ENCODE measurements at places on chromosomes 2 and 18. TPM values are rescaled to one million over a fixed set of nuclear protein-coding genes. Genes with fewer than 3 reads are reported as not detected.

DNA sequence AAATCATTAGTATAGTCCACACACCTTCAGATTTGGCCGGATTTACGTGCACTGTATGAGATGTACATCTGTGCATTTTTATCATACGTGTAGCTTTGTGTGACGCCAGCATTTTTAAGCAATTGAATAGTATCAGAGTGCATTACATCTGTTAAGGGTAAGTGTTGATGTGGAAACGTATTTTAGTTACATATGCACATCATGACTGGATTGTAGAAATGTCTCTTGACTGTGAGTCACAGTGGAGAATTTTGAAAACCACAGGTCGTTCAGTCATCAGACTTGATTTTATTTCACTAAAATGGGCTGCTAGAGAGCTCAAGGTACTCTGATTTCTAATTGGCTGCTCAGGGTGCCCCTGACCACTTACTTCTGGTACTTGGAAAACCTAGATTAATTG, 5.4 kb upstream of the GPBAR1 start:
- DNase-seq, result no peak

Gene KRTCAP3
- polyA plus RNA-seq, result 1.9 TPM

DNA sequence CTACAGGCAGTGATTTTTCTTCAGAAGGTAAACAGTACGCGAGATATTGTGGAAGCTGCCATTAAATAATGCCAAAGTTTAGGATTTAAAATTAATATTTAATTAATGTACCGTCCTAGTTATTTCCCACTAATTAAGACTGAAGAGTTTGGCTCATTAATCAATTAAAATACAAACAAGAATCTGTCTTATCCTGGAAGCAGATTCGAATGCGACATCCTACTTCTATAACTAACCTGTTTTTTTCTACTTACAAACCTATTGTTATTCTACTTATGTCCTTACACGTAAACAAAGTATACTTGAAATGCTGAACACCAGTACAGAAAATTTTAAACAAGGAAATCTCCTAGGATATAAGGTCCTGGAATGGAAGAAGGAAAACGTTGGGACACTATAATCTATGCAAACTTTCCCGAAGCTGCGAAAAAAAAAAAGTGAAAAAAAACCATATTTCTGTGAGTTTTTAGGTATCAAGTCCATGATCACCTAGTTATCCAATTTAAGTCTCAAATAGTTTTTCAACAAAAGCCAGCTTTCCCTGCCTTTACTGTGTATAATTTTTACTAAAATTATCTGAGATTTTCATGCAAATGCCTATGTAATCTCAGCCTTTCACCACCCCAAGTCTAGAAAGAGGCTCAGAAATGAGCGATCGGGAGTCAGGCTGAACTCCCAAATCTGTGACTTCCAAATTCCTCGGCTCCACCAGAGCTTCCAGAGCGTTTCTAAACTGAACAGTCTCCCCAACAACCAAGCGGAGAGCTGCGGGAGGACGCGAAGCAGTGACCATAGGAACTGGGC, 1.2 kb upstream of the C2orf15 start:
- DNase-seq, result no peak

DNA sequence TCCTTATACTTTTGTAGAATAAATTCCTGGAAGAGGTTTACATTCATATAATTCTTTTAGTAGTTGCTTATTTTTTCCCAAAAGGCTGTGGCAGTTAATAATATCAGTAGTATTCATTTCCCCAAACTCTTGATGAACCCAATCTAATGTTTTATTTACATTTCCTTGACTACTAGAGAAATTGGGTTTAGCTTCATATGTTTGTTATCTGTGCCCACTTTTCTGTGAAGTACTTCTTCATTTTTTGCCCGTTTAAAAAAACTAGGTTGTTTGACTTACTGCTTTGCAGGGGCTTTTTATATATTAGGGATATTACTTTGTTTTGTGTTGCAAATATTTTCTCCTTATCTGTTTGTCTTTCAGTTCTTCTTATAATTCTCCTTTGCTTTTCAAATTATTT, 17.2 kb downstream of the RALB start:
- DNase-seq, result no peak

Gene MRPL53
- polyA plus RNA-seq, result 43.2 TPM

Gene TUBA3E
- not detected for polyA plus RNA-seq

Gene TCF7L1
- polyA plus RNA-seq, result 77.7 TPM

DNA sequence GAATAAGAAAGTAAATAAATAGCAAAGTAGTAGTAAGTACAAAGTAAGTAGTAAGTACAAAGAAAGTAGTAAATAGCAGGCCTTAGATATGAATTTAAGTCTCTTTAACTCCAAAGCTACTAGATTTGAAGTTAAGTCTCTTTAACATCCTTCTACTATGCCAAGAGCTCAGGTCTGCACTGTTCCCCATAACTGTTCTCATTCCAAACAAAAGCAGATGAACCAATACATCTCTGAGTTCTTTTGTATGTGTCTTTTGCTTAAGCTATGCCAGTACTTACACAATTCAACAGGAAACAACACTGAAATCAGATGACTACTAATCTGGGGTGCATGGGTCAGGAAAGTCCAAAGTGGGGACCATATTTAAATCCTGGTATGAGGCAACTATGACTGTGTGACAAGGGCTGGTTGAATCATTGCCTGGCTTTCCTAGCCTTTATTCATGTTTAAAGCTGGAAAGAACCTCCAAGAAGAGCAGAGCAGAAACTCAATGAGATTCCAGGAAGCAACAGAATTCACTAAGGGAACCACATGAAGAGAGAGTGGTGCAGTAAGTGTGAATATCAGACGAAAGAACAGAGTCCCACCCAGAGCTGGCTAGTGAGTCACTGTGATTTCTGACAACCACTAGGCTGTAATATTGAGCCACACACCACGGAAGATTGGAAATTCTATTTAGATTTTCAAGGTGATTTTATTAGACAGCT, 51.0 kb upstream of the CYP26B1 start:
- DNase-seq, result no peak

Gene IL18R1
- 0.44 TPM for polyA plus RNA-seq

- DNase-seq, result no peak
Observed at GRCh38 chr2:96326990-96327820, 2.1 kb downstream of the ITPRIPL1 start.

GRCh38 chr2:153967248-153967973, 95.7 kb downstream of the GALNT13 start:
- DNase-seq, result no peak

DNA sequence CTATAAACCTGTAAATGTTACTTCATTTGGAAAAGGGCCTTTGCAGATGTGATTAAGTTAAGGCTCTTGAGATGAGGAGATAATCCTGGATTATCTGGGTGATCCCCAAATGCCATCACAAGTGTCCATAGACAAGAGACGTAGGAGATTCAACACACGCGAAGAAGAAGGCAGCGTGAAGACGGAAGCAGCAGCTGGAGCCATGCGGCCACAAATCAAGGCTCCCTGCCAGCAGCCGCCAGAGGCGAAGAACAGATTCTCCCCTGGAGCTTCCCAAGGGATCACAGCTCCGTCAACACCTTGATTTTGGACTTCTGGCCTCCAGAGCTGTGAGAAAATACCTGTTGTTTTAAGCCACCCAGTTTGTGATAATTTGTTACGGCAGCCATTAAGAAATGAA, 11.0 kb upstream of the VAPA start:
- no peak for DNase-seq

Gene THUMPD2
- polyA plus RNA-seq, result 19.7 TPM

Gene CAVIN2
- polyA plus RNA-seq, result 50.6 TPM

DNA sequence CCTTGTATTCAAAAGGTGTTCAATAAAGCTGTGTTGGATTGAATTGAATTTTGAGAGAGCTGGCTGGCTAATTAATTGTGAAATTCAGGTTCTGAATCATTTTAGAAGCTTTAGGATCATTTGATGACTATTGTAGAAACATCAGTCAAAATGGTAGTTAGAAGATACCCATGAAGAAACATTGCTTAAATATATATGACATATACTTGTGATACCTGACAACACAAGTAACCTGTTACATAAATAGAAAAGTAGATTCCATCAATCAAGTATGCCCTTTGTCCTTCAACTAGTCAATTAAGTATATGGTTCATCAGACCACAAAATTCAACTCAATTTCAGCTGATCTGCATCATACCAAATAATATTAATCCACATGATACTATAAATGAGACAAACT, 185.6 kb downstream of the PID1 start:
- DNase-seq, result no peak

DNA sequence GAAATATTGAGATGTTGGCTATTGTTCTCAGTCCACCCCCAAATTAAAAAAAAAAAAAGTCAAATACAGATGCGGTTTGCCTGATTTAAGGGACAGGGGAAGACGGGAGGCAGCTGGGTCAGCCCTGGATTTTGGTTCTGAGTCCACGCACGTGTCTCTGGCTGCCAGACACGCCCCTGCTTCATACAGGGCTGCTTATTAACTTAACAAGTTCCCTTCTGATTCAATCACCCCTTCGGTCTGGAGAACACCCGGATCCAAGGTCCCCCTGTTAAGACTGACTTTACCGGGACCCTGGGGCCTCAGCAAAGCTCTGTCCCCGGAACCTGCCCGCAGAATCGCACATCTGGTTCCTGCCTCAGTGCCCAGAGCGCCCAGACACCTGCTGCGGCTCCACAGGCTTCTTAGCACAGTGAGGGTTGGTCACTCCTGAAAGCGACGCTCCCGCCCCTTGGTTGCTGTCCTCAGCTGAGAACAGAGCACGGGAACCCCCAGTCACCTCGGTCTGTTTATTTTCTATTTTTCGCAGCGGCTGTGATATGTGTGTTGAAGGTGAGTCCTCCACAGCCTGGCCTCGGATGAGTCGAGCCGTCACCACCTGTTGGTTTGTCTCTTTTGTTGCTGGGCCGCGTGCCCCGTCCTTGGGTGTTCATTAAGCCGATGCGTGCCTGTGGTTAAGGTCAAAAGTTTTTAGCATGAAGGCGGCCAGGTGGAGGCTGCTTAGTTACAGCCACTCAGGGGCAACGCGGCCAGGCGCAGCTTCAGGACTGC, 57.2 kb downstream of the RTP5 start:
- no peak for DNase-seq

DNA sequence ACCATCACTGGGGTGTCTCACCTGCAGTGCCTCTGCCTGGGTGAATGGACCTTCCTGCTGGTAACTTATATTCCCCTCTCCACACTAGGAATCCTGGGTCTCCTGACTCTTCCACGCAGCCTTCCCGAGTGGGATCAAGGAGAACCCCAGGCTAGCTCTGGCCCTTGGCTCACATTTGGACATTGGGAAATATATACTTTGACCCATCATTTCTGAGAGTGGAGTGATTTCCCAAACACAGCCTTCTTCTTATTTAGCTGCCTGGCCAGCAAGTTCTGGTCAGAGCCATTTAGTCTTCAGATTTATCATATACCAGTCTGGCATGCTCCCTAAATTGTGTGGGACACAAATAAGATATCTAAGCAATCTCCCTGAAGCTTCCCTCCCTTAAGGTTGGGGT, 146.8 kb upstream of the PGAP1 start:
- DNase-seq, result no peak

Gene IL36RN
- 8.0 TPM for polyA plus RNA-seq

DNA sequence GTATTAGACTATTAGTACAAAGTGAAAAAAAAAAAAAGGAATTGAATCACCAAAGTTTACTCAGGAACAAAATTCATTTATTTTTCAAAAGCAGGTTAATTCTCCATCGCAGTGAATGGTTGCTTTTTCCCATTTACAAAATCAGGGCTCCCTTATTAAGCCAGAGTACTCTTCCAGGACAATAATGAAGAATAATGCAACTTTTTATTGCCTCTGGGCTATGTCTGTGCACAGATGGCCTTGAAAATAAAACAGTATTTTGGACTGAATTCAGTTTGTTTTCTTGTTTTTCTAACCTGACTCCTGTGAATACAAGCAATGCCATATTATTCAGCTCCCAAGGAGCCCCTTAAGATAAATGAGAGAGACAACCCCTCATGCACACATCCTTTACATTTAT, 246.8 kb downstream of the KCNS3 start:
- no peak for DNase-seq

- no peak for DNase-seq
Observed at GRCh38 chr18:6255116-6255705, 159.5 kb downstream of the L3MBTL4 start.

Gene ABCG5
- polyA plus RNA-seq, result 0.08 TPM

Gene HOXD13
- not detected for polyA plus RNA-seq

GRCh38 chr18:9691235-9691634, 16.9 kb upstream of the RAB31 start:
- DNase-seq, result no peak

Gene SKA1
- polyA plus RNA-seq, result 2.8 TPM

Gene CNTNAP5
- polyA plus RNA-seq, result 0.19 TPM

DNA sequence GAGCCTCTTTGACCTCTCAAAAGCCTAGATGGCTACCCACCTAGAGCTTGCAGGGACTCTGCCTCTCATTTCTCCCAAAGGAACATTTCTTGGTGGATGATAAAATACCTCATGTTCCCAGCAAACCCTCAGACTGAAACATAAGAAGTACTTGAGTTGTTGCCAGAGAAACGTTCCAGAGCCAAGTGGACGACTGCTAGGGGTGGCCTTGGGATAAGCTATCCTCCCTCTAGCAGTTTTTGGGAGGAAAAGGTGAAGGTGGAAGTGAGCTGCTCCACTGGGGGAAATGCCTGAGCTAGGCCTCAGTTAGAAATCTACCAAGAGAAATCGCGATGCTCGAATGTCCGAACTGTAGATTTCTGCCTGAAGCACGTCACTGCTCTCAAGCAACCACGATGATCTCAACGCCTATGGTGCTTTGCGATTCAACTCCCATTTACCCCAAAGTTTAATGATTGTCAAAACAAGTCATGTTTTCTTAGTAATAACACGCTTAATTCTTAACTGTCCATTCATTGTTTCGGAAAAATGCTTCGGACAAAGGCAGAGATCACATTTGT, 91.5 kb downstream of the CCBE1 start:
- no peak for DNase-seq

Gene DSG2
- polyA plus RNA-seq, result 4.2 TPM

Gene APLF
- polyA plus RNA-seq, result 1.6 TPM

DNA sequence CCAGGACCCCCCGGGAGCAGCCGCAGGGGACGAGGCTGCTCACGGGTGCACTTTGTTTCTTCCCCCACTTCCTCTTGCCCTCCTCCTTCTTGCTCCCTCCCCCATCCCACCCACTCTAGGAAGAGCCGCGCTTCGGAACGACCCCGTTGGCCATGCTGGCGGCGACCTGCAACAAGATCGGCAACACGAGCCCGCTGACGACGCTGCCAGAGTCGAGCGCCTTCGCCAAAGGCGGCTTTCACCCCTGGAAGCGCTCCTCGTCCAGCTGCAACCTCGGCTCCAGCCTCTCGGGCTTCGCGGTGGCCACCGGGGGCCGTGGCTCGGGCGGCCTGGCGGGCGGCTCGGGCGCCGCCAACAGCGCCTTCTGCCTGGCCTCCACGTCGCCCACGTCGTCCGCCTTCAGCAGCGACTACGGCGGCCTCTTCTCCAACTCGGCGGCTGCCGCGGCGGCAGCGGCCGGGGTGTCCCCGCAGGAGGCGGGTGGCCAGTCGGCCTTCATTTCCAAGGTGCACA, 1.3 kb downstream of the SP9 start:
- no peak for DNase-seq

Gene OSR1
- 21.1 TPM for polyA plus RNA-seq

Gene ABCB11
- not detected for polyA plus RNA-seq

Gene TOGARAM2
- polyA plus RNA-seq, result 2.9 TPM
